Gastrocnemius medialis (tissue), 4 donors: ENCODE measurements at places on chromosomes 4 and X. TPM values are rescaled to one million over a fixed set of nuclear protein-coding genes. Genes with fewer than 3 reads are reported as not detected.

PHKA1 gene
- total RNA-seq = 176 TPM

- H3K4me3 ChIP-seq = no peak overlapping the region
- no peaks in the 10 kb centered on the region for H3K4me1 ChIP-seq
- no peaks in the 10 kb centered on the region for H3K27me3 ChIP-seq
- H3K27ac ChIP-seq = no peak overlapping the region
- H3K36me3 ChIP-seq = no peaks in the 10 kb centered on the region
Measured at GRCh38 chrX:72262077-72262476, 15.0 kb downstream of the RPS4X start.

DNA sequence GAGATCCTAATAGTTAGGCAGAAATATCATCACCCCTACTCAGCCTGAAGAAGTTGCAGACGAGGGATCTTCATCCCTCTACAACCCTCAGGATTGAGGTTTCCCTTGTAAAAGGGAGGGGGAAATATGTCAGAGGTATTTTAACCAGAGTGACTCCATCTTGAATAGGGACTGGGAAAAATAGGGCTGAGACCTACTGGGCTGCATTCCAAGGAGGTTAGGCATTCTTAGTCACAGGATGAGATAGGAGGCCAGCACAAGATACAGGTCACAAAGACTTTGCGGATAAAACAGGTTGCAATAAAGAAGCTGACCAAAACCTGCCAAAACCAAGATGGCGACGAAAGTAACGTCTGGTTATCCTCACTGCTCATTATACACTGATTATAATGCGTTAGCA lies 17.5 kb downstream of the IL13RA2 start:
- H3K27ac ChIP-seq = no peak overlapping the region
- DNase-seq = no peak
- no peaks in the 10 kb centered on the region for H3K27me3 ChIP-seq
- no peak overlapping the region for H3K4me3 ChIP-seq

GRCh38 chr4:177250056-177250696 lies 59.5 kb upstream of the NEIL3 start:
- H3K27me3 ChIP-seq = no peaks in the 10 kb centered on the region
- peak; percentile 16 for DNase-seq
- H3K4me1 ChIP-seq = no peaks in the 10 kb centered on the region
- no peak overlapping the region for H3K27ac ChIP-seq
- H3K36me3 ChIP-seq = no peaks in the 10 kb centered on the region

GRCh38 chrX:106874075-106874474 lies 29.1 kb downstream of the RIPPLY1 start:
- H3K36me3 ChIP-seq = no peaks in the 10 kb centered on the region
- H3K4me3 ChIP-seq = no peak overlapping the region
- H3K27me3 ChIP-seq = no peaks in the 10 kb centered on the region
- no peaks in the 10 kb centered on the region for H3K4me1 ChIP-seq
- DNase-seq = no peak
- no peak overlapping the region for H3K27ac ChIP-seq
